ENCODE measurements at places on chromosomes 3 and 15.

- no peak for DNase-seq
Observed at GRCh38 chr3:141331377-141332318, 36.7 kb upstream of the ZBTB38 start.

DNA sequence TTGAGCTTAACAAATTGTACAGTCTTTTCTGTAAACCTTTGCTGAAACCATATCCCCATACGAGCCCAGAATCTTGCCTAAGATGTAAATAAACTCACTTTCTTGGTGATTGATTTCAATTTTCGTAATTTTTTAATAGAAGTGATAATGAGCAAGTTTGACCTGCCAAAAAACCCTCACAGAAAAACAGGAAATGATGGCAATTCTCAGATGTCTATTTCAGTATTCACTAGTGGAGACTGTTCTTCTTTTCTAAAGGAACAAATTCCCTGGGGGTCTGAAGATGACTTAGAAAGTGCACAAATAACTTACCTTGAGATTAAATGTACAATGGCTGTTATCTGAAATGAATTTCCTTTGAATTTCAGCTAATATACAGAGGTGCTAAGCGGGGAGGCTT is 116.5 kb upstream of the CMC1 start:
- no peak for DNase-seq

- no peak for DNase-seq
Observed at GRCh38 chr15:92883876-92884435, 16.2 kb upstream of the CHD2 start.

- DNase-seq = no peak
Observed at GRCh38 chr3:73140772-73141442, 79.4 kb downstream of the EBLN2 start.

- no peak for DNase-seq
Observed at GRCh38 chr3:13206799-13207577, 133.8 kb upstream of the IQSEC1 start.
